NCI-H2171 (cell line): ENCODE measurements at places on chromosomes 6 and 20.

DNA sequence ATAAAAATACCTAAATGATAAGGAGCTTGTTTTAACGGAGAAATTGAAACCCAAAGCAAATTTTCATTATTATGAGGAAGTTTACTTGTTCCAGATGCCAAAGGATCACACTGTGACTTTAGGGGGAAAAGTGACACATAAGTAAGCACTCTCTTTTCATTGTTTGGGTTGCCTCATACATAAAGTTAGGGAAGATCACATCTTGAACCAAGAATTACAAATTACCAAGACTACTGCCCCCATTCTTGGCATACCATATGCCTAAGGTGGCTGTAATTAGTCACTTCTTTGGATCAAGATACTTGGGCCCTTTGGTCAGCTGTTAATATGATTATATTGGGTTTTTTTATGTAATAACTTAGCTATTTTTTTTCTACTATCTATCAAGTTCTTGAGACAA is 269.0 kb downstream of the COL12A1 start:
- DNase-seq = no peak

DNA sequence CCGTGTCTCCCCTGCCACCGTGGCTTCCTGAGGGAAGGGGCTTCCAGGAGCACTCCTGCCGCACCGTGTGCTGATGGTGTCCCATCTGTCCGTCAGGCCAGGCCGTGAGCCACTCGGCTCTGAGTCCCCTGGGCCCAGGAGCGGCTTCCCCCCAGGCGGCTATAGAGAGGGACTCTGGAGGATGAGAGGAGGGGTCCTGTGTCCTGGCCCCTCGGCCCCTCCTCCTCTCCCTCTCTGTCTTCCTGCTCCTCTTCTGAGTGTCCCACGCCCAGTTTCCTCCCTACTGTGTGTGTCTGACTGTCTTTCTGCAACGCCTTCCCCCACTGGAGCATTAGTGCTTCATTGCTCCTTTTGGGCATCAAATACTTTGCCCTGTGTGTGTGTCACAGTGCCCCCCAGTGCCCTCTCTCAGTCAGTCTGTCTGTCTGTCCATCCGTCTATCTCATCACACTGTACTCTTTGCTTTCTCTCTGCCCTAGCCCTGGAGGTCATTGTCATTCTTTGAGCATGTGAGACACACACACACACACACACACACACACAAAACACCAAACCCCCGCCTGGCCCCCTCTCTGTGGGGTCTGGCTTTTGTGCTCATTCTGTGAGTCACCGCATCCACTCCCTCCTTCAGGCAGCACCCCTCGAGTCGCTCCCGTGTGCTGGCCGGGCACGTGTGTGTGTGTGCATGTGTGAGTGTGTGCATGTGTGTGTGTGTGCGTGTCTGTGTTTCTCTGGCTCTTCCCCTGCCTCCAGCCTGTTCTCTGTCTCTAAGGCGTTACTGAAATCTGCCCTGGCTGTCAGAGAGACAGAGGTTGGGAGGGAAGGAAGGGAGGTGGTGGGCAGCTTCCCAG is 71.9 kb downstream of the SRC start:
- DNase-seq = no peak

DNA sequence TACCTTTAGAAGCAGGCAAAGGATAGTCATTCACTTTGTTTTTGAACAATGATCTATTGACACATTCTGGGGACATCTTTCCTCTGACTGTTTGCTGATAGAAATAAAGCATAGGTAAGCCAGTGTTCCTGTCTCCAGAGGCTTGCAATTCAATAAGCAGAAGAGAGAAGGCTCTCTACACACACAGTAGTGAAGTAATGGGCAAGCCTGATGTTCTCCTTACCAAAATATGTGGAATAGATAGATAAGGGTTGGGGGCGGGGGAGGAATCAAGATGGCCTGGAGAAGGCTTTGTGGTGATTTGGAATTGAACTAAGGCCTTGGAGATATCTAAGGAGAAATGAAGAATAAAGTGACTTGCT is 27.3 kb downstream of the PAQR8 start:
- DNase-seq = no peak

- no peak for DNase-seq
Measured at GRCh38 chr6:5142131-5142530, 57.0 kb downstream of the PPP1R3G start.
